ENCODE measurements at places on chromosomes 1 and 21.
A peak's percentile ranks its signal among the peaks of the same experiment; 100 is the strongest.

- DNase-seq = peak; percentile 87
Observed at GRCh38 chr21:29195981-29196669, 65.7 kb downstream of the MAP3K7CL start.

GRCh38 chr1:9293533-9294404 lies 1.1 kb downstream of the SPSB1 start:
- DNase-seq = no peak

GRCh38 chr1:235486321-235486720 lies 17.9 kb downstream of the B3GALNT2 start:
- DNase-seq = no peak

- no peak for DNase-seq
Observed at GRCh38 chr1:184048561-184049240, 2.8 kb upstream of the TSEN15 start.

- peak; percentile 85 for DNase-seq
Observed at GRCh38 chr1:28581531-28582247, 10.4 kb upstream of the RAB42 start.

DNA sequence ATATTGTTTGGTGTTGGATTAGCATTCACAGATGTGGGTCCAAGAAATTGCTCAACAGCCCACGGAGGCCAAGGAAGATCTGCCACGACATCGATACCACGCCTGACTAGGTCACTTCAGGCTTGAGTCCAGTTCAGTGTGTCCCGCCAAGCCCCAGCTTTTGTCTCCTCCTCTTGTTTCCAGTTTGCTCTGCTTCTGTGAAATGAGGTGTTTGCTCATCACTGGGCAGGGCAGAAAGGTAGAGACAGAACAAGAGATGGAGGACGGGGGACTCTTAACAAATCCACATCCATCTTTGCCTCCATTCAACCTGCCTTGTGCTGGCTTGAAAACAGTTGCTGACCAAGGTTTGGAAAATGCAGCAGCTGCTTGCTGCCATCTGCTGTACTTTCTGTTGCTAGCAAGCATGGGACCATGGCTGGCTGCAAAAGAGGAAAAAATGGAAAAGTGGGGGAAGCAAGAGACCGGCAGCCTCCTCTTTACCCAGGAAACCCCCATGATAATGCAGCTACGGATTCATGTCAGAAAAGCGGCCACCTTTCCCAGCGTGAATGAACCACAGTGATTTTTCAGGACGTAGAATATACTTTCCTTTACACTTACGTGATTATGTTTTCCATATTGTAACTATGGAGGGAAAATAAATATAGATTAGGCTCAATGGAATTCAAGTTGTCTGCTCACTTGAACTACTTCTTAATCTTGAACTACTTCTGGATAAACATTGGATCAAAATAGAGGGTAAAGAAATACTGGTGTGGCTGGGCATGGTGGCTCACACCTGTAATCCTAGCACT lies 80.2 kb upstream of the GREM2 start:
- peak; percentile 13 for DNase-seq

- no peak for DNase-seq
Observed at GRCh38 chr21:46035809-46036695, 54.5 kb downstream of the COL6A1 start.

DNA sequence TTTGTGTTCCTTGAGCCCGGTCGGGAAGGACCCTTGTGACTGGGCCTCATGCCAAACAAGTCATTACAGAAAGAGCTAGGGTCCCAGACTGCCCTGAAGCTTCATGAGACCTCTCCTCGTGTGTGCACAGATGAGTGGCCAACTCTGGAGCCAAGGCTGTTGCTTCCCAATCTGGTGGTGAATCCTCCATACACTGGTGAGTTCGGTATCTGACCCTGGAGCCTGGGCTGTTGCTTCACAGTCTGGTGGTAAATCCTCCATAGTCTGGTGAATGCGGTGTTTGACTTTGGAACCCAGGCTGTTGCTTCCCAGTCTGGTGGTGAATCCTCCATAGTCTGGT lies 737.8 kb downstream of the MATN1 start:
- no peak for DNase-seq

DNA sequence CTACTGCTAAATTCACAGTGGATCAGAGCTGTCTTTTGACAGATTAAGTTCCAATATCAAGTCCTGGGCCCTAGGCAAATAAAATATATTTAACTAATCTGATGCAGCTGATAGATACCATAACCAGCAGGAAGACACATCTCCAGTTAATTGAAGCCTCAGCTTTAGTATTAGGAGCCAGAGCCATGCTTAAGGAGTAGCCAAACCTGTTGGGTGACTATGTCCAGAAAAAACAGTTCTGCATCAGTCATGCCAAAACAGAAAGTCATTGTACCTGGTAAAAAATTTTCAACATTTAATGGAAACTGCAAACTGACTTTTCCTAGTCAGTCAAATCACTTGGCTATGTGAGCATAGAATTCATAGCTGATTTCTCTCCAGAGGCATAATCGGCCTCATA lies 200.5 kb upstream of the RUNX1 start:
- DNase-seq = no peak

DNA sequence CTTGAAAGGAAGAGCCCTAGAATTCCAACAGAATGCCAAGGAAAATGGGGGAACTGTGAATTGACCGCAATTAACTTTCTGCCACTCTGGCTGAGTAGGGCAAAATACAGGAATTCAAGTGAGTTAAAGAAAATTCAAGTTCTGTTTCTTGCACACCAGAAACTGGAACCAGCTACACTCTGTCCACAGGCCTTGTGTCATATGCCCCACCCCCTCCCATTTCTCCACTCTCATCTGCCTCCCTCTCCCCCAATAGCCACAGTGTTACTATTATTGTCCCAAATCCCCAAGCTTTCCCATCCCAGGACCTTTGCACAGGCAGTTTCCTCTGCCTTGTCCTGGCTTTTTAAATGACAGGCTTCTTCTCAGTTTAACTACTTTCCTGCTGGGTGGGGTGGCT lies 4.3 kb upstream of the STK40 start:
- no peak for DNase-seq

DNA sequence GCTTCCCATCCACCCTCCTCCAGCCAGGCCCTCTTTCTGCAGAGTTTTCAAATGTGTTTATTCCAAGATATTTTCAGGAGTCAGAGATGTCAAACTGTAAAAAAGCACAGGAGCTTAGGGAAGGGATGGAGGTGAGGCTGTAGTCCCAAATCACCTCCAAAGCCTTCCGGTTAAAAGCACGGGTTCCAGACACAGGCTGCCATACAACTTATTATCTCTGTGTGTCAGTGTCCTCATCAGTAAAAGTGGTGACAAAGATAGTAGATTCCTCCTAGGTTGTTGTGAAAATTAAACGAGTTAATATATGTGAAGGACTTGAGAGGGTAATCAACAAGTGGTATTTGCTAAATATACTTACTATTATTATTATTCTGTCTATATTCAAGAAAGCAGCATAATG lies 15.1 kb downstream of the S100A7A start:
- DNase-seq = no peak

GRCh38 chr1:78527706-78528105 lies 36.9 kb downstream of the PTGFR start:
- no peak for DNase-seq

DNA sequence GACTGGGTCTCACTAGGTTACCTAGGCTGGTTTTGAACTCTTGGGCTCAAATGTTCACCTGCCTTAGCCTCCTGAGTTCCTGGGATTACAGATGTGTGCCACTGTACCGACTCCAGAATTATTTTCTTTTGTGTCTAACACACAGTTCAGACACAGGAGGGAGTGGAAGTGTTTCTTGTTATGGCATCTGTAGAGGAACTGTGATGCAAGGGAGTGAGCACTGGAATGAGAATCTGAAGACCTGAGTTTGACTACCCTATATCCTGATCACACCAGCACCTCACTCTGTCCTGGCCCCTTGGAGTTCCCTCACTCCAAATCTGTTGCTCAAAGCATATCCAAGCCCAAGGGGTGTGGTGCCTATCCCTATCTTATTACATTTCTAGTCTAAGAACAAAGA lies 15.2 kb downstream of the OPTC start:
- DNase-seq = no peak

- no peak for DNase-seq
Observed at GRCh38 chr1:111272081-111272480, 18.6 kb upstream of the CHIA start.

- DNase-seq = no peak
Observed at GRCh38 chr1:22388671-22389450, 62.8 kb upstream of the ZBTB40 start.

DNA sequence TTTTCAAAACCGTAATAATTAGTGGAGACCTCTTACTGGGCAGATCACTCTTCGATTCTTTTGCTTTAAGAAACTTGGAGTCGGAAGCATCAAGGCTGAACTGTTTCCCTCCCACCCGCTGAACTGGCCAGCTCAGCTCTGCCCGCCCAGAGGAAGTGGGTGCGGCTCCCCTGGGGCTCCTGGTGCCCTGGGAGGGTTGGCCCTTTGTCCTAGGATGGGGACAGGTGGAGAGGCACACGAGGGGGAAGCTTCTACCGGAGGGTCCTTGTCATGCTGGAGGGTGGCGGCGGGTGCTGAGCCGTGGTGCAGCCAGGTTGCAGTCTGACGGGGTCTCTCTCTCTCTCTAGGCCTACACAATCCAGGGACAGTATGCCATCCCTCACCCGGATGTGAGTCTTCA lies 64.3 kb upstream of the COL6A1 start:
- DNase-seq = no peak

GRCh38 chr1:93239863-93240262 lies 59.3 kb downstream of the CCDC18 start:
- DNase-seq = no peak

DNA sequence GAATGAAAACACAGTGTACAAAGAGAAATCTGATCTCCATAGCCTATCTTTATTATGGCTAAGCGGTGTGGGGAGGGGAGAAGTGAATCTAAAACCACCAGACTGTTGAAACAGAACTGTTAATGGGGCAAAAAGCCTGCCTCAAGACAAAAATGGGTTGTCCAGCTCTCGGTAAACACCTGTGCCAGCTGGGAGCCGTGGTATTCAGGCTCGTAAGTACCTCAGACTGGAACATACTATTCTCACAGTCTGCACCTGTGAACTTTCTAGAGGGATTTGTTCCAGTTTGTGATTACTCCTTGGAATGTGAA lies 42.7 kb upstream of the ATP1A1 start:
- DNase-seq = no peak

DNA sequence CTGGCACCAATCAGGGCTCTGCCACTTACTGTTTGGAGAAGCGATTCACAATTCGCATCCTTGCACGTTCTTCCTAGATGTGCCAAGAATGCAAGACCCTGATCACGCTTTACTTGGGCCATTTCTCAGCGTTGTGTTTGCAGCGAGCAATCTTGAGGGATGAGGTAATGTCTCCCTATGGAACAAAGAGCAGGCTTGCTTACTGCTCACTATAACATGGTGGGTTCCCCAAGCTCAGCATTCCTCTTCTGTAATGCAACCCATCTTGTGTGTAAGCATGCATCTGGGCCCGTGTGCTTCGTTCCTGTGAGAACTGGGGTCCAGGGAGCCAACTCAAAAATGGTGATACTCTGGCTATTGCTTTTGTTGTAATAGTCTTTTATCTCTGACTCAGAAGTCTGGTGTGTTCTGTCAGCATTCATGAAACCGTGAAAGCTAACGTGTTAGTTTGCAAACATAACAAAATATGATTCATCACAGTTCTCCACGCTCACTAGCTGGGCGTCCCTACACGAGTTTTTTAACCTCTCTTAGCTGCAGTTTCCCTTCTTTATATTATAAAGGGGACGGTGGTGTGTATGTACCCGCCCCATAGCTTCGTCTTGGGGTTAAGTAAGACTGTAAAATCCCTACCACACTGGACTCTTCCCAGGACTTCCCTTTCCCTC lies 33.3 kb downstream of the DNTTIP2 start:
- DNase-seq = no peak

DNA sequence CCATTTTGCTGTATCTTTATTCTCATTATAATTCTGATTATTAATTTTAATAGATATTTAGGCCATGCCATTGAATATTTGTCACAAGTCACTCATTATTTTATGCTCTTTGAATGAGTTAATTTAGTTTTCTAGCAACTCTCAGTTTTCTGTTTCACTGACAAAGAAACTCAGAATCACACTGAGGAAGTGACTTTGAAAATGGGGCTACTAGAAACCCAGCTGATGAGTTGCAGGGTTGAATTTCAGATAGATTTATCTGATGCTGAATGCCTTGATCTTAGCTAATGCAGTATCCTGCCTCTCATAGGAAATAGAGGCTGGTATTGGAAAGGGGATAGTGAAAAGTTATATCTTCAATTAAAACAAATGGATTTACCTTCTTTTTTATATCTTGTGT lies 67.4 kb upstream of the PLA2G4A start:
- DNase-seq = no peak

- DNase-seq = no peak
Observed at GRCh38 chr1:203643213-203644045, 16.8 kb downstream of the ATP2B4 start.

DNA sequence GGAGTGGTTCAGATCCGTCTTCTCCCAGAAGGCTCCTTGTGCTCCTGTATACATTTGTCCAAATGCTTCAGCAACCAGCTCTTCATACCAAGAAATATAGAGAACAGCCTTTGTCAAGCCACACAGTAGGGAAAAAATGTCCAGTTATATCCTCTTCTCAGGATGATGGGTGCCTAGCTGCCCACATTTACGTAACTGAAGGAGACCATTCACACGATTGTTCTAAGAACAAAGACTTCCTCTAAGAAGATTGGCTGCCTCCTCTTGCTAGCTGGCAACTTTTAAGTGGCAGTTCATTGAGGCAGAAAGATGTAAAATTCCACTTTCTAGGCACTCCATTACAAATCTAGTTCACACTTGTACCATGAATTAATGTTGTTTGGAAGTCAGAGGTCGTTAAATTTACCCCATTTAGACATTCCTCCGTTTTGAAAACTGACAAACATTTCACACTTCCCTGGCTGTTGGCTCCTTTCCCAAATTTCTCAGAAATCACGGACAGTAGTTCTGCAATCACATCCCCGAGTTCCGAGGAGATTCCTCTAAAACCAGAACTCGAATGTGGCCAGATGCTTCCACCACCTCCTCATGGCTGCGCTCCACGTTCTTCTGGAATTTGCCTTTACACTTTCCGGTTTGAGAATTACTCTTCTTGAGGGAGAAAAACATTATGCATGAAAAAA lies 45.6 kb upstream of the CSF1 start:
- no peak for DNase-seq

DNA sequence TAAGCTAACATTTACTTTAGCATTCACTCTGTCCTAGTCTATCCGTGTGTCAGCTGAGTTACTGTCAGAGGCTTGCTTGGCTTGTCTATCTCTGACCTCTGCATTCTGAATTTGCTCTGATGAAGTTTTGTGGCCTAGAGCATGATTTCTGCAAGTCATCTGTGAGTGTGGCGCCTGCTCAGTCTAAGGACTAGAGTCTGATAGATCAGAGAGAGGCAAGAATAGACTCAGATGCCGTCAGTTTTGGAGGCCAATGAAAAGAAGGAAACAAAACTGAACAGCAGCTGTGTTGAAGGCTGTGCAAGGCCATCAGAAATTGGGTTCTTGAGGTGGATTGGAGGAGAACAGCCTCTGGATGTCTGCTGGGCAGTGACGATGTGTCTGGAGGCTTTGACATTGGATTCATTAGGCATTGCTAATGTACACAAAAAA lies 573.1 kb downstream of the USP25 start:
- no peak for DNase-seq

DNA sequence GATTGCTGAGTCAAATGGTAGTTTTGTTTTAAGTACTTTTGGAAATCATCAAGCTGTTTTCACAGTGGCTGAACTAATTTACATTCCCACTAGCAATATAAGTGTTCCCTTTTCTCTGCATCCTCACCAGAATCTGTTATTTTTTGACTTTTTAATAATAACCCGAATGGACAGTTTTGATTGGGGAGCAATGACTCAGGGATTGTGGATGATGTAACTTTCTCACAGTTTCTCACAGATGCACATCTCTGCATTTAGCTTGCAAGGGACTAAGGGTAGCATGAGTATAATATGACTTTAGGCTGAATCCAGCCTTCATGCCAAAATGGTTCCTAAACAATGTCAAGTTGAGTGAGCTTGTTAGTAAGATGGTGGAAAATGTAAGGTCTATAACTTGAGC lies 90.2 kb downstream of the C4BPA start:
- no peak for DNase-seq
